ENCODE measurements at places on chromosomes 11 and 22.

DNA sequence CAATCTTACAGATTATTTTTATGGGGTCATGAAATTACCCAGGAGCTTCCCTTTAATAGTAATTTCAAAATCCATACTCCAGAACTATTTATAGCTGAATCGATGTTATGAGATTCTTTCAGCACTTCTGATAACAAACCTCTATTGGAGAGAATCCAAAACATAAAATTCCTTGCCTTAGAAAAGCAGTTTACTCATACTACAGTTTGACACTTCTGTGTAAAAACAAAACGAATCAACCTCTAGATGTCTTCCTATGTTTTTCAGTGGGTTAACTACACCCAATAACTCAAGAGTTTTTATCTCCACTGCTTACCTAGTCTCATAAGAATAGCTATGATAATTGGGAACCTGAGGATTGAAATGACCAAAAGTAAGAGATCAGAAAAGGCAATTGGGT, 35.6 kb downstream of the KIF18A start:
- no peak for DNase-seq

DNA sequence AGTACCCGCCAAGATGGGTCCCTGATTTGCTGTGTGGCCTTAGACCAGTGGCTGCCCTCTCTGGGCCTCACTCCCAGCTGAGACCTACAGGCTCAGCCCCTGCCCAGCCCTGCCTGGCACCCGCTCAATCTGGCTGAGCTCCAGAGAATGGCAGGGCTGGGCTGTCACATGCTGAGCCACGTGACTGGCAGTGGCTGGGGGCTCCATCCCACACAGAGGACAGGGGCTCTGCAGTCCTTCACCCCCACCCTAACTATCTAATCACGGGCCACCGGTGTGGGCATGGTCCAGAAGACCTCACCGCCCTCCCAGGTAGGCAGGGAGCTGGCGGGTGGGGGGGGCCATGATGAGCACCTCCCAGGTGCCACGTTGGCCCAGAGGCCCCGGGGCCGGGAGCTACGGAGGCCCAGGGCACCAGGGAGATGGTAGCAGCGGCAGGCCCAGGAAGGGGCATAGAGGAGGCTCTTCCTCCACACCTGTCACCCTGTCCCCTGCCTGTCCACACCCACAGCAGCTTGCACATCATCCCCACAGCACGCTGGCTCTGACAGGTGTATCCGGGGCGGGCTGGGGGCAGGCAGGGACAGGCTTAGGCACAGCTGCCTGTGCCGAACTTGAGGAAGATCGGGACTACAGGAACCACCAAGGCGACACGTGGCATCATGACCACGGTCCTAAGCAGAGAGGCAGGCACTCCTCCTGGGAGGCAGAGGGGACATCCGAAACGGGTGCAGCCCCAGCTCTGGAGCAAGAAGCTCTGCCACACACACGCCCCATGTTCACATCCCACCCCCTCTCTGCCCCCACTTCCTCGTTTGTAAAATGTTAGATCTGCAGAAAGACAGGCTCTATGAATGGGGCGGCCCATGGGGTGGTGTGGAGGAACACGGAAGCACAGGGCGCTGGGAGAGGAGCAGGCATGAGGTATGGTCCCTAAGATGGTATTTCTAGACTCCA, 1.5 kb upstream of the ALDH3B1 start:
- no peak for DNase-seq

GRCh38 chr11:64786308-64786707, 8.0 kb upstream of the SF1 start:
- DNase-seq: no peak

GRCh38 chr22:22938672-22939587, 51.3 kb downstream of the IGLL5 start:
- peak; percentile 4 for DNase-seq

DNA sequence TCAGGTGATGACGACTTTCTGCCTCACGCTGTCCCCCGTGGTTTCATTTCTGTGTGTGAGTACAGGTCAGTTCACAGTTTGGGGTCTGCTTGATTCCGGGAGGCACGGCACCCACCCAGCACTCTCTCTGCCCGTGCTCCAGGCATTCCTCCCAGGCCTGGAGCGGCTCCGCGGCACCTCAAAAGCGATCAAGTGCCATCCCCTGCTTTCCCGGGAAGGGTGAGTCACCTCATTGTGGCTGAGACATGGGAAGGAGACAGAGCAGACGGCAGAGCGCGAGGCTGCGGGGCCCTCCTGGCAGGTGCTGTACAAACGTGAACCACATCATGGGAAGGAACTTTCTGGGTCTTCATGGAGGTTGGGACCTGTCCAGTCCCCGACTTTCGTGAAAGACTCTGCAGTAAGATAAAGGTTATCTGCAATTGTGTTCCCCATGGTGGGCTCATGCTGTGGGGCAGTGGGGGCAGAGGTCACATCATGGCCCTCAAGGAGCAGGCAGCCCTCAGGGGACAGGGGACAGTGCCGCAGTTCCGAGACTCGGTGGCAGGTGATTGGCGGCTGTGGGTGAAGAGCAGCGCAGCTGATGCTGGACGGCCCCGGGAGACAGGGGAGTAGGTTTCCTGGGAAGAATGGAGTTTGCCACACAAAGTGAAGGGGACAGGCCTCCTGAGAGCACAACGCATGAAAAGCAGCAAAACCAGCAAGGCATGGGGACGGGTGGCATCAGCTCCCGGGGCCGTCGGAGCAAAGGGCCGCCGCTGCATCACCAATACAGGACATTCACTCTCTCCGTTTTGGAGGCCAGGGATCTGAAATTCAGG, 65.3 kb downstream of the CELSR1 start:
- DNase-seq: no peak

DNA sequence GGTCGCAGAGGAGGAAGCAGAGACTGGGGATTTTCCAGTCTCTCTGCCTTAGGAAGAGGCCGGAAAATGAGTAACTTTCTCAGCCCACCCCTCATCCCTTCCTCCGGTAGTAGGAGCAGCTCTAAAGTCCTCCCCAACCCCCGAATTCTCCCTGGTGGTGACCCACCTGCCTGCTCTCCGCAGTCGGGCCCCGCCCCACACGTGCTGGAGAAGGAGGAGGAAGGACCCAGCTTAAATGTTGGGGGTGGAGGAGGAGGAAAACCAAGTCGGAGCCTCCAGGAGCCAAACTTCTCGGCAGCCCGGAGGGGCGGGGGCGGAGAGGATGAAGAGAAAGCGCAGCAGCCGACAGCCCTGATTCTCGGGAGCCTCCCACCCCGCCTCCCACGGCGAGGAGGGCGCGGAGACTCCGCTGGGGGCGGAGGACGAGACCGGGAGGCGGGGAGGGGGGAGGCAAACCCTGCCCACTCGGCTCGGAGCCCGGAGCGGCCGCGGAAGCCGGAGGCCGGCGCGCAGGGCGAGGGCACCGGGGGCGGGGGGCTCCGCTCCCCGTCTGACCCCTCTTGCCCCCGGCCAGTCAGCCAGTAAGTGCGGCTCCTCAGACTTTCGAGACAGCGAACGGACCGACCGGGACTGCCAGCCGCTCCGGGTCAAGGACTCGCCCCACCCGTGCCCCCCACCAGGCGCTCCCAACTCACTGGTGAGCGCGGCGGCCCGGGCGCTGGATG, at the start of gene TPBGL:
TSS of gene TPBGL (plus strand) at position 464 of the 725 bp plus-strand sequence. CDS start 276 bp downstream, outside the sequence.
- DNase-seq: peak; percentile 28

DNA sequence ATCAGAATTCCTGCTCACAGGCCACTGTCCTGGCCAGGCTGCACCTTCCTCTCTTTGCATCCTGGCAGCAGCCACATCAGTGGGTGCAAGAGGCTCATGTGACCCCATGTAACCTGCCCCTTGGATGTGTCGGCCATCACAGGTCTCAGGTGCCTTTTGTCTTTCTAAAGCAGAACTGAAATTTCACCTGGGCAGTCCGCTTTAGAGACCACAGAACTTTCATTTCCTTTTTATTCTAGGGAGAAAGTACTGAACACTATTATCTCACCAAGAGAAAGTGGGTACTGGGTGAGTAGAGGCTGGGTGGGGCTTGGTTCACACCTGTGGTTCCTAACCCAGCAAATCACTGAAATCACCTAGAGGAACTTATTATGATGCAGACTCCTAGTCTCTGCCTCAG, 51.7 kb upstream of the NUP160 start:
- no peak for DNase-seq

DNA sequence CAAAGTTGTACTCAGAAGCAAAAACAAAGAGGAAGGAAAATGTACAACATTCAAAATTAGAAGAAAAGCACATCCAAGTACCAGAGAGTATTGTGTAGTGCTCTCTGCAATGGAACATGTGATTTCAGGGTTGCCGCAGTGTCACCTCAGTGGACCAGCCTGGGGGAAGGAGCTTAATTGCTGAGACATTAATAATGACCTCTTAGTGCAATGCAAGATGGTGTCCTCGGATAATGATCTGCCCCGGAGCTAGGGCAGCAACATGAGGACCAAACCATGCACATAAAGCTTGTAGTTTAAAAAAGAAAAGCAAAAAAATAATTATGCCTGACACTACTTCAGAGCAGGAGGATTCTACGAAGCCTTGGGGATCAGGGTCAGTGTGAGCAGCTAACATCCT, 11.3 kb upstream of the JHY start:
- DNase-seq: no peak

GRCh38 chr22:43539572-43540528, 128.0 kb downstream of the MPPED1 start:
- DNase-seq: no peak

GRCh38 chr11:119672597-119672996, 56.4 kb downstream of the NECTIN1 start:
- DNase-seq: no peak

DNA sequence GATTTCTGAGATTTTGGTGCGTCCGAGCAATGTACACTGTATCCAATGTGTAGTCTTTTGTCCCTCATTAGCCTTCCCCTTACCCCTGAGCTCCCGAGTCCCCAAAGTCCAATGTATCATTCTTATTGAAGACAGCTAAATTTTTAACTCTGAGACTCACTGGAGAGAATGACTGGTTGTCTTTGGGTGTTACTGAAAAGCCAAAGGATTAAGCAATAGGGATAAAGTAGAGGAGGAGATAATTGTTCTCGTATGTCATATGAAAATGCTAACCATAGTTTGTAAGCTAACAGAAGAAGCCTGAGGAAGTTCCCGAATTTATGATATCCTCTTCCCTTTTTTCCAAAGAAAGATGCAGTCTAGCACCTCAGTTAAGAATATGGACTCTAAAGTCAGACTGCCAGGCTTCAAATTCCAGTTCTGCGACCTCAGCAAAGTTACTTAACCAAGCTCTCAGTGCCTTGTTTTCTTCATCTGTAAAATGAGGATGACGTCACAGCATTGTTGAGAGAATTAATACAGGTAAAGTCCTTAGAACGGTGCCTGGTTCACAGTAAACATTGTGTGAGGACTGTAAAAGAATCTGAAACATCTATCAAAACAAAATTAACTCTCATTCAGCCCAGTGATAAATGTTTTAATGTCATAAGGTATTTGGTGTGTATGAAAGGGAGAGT, 1.6 kb upstream of the MSANTD2 start:
- DNase-seq: no peak

- peak; percentile 54 for DNase-seq
These were observed at the start of gene FAM83F for GRCh38 chr22:39994566-39995392. TSS of gene FAM83F (plus strand) at chr22:39994954. CDS start at chr22:39995043, 89 bp downstream.

DNA sequence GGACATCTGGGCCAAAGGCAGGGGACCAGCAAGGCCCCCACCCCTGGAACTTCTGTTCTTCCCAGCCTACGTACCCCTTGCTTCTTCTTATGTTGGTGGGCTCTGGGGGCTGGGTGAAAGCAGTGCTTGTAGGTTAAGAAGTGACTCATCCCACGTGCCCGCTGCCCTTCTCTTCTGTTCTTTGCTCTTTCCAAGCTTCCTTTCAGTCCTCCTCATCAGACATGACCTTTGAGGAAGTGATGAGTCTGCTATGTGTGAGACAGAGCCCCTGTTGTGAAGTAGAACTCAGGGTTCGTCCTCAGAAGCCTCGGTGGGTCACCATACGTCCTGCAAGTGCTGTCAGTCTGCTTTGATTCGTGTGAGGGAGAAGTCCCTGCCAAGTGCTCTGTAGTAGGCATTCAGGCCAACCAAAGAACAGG, 12.7 kb downstream of the MED15 start:
- no peak for DNase-seq

DNA sequence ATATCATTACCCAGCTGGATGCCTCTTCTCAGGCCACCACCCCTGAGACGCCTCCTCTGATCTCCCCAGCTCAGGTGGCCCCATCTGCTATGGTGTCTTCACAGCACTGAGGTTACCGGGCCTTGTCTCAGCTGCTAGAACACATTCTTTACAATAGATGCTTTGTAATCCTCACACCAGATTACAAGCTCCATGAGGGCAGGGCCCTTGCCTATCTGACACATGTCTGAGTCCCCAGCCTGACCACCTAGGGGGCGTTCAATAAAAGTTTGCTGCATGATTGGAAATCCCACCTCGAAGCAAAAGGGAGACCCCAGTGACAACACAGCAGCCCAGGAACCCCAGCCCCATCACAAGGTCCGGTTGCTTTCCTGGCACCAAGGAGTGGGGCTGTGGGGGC, 2.0 kb downstream of the MACROD1 start:
- DNase-seq: no peak

DNA sequence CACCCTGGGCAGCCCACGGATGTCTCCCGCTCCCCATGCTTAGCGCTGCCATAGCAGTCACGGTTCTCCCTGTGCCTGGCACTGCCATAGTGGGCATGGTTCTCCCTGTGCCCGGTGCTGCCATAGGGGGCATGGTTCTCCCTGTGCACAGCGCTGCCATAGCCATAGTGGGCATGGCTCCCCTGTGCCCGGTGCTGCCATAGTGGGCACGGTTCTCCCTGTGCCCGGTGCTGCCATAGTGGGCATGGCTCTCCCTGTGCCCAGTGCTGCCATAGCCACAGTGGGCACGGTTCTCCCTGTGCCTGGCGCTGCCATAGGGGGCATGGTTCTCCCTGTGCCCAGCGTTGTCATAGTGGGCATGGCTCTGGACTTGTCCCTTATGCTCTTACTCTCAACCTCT, 19.9 kb upstream of the ARAP1 start:
- no peak for DNase-seq

DNA sequence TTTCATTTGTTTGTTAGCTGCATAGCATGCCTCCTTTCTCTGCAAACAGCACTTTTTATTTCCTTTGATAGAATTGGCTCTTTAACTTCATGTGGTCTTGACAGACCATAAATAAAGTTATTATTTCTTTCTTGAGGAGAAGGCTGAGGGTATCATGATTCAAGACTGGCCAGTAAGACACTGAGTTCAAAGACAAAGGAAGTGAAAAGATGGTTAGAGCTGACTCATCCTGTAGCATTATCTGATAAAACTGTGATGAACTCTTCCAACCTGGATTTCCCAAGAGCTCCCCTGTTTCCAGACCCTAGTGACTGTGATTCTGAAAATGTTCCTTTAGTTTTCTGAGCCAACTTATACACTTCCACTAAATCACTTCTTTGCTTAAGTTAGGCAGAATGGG, 179.3 kb upstream of the FAT3 start:
- no peak for DNase-seq

All from activated T-cell treated with anti-CD3 and anti-CD28 coated beads, Interleukin-2, amount 50 U/mL, for 1 hour (primary cell).